ENCODE measurements at places on chromosomes 12 and 14.

DNA sequence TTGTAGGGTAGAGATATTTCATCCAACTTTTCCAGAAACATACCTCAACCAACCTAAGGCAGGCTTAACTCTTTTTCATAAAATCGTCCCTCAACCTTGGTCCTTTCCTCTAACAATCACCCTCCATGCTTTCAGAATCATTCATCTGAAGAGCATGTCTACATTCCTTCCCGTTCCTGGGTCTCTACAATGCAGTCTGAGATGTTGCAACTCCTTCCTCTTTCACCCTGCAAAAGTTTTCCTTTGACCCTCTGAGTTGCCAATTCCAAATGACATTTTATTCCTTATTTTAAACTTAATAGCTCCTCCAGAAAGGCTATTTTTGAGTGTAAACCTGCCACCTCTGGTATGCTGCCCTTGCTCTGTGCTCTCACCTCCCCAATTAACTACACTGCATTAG is 16.7 kb downstream of the SLC7A7 start:
- DNase-seq = no peak

- no peak for DNase-seq
Observed at GRCh38 chr14:32134448-32135097, 57.5 kb downstream of the ARHGAP5 start.

- DNase-seq = no peak
Observed at GRCh38 chr12:101436136-101436535, 28.6 kb upstream of the ARL1 start.

DNA sequence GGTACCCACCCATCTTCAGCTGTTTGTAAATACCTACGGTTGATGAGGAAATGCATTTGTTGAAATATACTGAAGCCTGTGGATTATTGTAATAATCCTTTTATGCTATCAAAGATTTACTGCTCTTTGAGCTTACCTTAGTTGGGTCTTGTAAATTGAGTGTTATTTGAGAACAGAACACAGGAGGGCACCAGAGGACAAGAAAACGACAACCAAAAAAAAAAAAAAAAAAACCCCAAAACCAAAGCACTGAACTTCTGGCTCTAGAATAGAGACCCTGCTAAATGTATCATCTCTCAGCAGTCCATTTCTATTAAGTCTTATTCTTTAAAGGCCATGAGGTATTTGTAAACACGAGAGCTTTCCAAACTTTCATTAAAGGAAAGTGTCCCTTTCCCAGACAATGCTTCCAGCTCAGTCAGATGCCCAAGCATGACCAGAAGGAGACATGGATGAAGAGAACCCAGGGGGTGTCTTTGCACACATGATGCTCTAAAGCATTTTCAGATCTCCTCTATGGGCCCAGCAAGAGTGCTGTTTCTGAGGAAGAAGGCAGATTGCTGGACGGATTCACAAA is 763.9 kb downstream of the NRXN3 start:
- DNase-seq = no peak

GRCh38 chr14:53493320-53493719 is 340.2 kb upstream of the DDHD1 start:
- DNase-seq = no peak

DNA sequence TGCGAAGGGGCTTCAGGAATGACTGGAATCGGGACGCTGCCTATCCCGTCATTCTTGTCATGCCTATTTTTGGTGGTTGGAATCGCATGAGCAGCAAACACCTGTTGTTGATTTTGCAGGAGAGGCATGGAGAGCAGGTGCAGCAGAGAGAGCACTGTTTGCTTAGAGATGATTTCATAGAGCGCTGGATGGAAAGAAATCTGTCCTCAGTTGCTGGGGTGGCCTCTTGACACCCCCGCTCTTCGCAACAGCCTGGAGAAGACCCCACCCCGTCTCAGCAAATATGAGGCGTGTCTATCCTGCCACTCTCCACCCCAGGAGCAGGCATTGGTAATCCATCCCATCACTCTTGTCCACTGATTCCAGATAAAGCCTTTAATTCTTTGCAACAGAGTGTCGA is 19.3 kb upstream of the NCOR2 start:
- DNase-seq = no peak

- DNase-seq = no peak
Observed at GRCh38 chr14:52380294-52380693, 66.2 kb downstream of the PTGER2 start.

- peak; percentile 9 for DNase-seq
Observed at GRCh38 chr14:89336338-89336737, 80.7 kb downstream of the FOXN3 start.

- DNase-seq = no peak
Observed at GRCh38 chr12:119826661-119827445, 50.3 kb downstream of the CIT start.

DNA sequence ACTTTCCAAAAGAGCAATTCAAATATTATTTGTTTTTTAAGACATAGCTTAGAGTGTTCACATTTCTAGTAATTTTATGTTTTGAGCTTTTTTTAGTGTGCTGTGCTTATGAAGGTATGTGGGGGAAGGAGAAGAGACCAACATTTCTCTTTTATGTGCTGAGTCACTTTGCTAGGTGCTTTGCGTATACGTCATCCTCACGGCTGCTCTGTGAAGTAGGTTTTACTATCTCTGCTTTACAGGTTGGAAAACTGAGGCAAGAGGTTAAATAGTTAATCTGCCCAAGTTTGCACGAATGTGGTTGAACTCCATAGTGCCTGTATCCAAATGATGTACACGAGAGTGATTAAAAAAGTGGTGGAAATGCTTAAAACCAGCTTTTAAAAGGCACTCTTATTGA is 75.9 kb downstream of the AEBP2 start:
- DNase-seq = no peak

DNA sequence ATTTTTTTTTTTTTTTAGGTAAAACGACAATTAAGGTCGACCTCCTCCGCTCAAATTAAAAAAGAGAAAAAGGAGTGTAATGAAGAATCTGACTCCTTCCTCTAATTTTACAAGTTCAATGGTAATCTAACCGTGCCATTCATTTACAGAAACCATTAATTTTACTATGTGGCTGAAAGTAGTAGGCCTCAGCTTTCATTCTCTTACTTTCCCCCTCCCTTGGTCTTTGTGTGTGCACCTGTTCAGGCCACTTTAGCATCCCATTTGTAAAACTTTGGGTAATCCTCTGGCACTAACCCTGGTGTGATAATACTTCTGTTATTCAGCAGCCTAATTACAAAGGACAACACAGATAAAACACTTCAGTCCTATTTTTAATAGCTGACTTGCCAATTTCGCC is 128.1 kb downstream of the ASCL1 start:
- DNase-seq = no peak

GRCh38 chr14:20376071-20376588 is 32.7 kb downstream of the PARP2 start:
- DNase-seq = no peak

GRCh38 chr12:116248930-116249329 is 28.6 kb downstream of the MED13L start:
- DNase-seq = no peak

DNA sequence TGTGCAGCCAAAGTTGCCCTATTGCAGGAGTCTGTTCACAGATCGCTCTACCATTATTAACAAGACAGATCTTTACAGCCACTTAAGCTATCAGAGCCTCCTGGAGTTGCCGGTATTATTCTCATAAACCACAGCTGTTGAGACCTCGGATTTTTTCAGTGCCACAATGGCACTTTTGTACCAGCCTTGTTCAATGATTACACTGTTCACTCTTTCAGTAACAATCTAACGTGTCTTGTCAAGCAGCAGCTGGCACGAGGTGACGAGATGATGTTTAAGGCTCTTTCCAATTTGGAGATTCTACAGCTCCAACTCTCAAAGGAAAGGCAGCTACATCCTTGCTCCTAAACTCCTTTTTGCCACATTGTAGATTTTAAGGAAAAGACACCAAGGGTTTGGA is 30.7 kb downstream of the LRIG3 start:
- DNase-seq = no peak

- DNase-seq = no peak
Observed at GRCh38 chr14:85468816-85469215, 61.1 kb upstream of the FLRT2 start.

DNA sequence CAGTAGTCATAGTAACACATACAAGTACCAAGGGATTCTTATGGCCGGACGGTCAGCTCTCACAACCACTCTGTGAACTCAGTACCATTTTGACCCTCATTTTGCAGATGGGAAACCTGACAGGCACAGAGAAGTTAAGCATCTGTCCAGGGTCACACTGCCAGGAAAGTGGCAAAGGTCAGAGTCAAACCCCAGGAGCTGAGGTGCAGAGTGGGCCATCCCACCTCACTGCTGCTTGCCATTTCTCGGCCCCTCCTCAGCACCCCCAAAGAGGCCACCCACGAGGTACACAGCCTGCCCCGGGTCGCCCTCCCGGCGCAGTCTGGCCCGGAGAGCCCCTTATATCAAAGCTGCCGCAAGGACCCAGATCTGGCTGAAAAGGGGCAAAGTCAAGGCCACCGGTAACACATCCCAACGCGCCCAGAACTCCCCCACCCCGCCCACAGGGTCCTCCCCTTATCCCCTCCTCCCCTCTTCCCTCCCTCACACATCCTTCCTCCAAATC is 1.7 kb downstream of the NCOR2 start:
- DNase-seq = no peak

DNA sequence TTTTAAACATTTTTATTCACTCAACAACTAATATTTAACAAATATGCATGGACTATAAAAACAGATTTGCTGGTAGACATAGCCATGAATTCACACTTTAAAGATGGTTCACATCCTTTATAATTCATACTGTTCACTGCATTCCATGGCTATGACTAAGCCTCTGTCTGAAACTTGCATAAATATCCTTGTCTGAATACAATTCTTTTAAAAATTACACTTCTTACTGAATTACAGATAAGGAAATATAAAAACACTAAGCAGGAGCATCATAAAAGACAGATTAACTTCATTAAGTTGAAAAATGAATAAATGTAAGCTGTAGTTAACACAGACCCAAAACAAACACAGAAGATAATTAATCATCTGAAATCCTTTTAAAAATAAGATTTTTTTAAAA is 53.8 kb downstream of the GXYLT1 start:
- DNase-seq = no peak

GRCh38 chr12:27901959-27902358 is 70.6 kb downstream of the PTHLH start:
- no peak for DNase-seq

DNA sequence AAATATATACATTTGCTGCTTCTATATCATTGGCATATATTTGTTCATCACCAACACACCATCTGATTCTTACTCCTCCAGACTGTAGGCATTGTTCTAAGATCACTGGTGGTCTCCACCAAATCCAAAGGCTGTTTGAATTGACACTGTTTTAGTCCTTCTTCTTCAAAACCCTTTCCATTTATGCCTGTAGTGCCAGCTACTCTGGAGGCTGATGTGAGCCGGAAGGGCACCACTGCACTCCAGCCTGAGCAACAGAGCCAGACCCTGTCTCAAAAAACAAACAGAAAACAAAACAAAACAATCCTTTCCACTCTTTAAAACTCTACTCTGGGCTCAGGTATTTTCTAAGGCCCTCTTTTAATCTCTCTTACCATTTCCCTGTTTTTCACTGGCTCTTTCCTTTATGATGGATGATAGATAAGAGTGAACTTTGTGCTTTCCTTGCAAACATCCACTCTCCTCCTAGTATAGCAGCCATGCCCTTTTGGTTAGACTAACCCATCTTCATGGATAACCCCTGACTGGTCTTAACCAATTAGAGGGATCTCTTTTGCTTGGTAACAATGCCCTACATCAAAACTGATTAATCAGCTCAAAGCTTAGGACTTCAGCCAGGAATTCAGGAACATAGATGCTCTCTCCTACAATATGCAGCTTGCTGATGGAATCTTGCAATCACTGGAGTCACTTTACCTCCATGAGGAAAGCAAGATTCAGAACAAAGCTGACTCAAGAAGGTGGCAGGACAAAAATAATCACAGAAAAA is 24.9 kb downstream of the SPTSSA start:
- DNase-seq = no peak

- no peak for DNase-seq
Observed at GRCh38 chr12:116143909-116144308, 133.6 kb downstream of the MED13L start.

- DNase-seq = no peak
Observed at GRCh38 chr14:63892265-63892664, 39.5 kb downstream of the SYNE2 start.

- DNase-seq = no peak
Observed at GRCh38 chr12:59940631-59941342, 345.0 kb downstream of the SLC16A7 start.

GRCh38 chr12:91105807-91106206 is 5.5 kb downstream of the LUM start:
- no peak for DNase-seq

DNA sequence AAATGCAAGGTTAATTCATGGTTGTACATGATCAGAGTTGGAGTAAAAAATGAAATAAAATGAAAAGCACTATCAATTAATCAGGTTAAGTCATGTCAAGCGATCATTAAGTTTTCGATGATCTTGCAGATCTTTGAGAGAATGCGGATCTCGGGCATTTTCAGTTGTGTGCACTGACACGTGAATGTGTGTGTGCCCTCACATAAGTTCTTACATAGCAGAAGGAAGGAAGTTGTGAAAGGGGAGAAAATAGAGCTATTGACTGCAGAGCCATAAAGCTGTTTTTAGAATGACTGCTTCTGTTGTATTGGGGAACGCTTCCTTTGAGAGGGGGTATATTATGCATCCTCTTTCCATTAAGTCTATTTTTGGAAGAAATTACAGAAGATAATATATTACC is 101.3 kb downstream of the HMGA2 start:
- DNase-seq = no peak

GRCh38 chr12:113762882-113763816 is 203.0 kb downstream of the RBM19 start:
- DNase-seq = no peak

- no peak for DNase-seq
Observed at GRCh38 chr14:99734406-99735051, 50.4 kb downstream of the CYP46A1 start.
